ENCODE measurements at places on chromosomes 12 and 14.

DNA sequence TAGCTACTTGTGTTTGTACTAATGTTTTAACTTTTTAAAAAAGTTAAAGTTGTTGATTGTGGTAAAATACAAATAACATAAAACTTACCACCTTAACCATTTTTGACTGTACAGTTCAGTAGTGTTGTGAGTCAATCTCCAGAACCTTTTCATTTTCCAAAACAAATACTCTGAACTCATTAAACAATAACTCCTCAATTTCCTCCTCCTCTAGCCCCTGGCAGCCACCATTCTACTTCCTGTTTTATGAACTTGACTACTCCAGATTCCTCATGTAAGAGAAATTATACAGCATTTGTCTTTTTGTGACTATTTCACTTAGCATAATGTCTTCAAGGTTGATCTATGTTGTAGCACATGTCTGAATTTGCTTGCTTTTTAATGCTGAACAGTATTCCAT, 299.1 kb upstream of the AMIGO2 start:
- DNase-seq, result no peak

- DNase-seq, result no peak
These were observed 76.6 kb upstream of the RAP1B start for GRCh38 chr12:68534108-68534507.

DNA sequence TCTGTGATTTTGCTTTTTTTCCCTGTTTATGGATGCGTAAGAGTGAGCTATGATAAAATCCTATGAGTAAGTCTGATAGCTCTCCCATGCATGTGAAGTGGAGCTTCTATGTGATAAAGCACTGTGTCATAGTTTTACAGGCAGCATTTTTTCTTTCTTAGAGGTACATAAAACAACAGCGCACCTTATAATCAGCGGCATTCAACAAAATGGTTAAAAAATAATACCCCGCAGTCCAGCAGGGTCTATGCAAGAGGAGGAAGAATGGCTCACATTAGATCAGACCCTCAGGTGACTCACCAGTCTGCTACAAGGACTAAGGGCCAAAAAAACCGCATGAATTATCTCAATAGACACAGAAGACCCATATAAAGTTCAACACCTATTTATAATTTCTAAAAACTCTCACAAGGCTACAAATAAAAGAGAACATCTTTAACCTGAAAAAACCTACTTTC, 33.0 kb upstream of the TMEM179 start:
- DNase-seq, result no peak

- DNase-seq, result no peak
These were observed 33.3 kb downstream of the ITPR2 start for GRCh38 chr12:26799741-26800140.

DNA sequence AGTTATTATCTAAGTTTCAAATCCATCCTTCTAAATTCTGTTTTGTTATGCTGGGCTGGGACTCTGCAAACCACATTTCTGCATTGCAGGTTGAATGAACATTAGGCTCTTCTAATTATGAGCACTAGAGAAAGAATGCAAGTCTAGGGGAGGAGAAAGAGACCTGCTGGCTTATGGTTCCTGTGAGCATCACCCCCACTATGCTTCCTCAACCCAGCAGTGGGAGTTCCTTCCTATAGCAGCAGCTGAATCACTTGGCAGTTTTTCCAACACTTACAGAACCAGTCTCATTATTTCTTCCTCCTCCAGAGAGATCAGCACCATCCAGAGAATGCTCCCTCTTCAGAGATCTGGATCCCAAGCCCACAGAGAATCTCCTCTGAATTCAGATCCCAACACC, 297.7 kb upstream of the CLEC14A start:
- DNase-seq, result no peak

DNA sequence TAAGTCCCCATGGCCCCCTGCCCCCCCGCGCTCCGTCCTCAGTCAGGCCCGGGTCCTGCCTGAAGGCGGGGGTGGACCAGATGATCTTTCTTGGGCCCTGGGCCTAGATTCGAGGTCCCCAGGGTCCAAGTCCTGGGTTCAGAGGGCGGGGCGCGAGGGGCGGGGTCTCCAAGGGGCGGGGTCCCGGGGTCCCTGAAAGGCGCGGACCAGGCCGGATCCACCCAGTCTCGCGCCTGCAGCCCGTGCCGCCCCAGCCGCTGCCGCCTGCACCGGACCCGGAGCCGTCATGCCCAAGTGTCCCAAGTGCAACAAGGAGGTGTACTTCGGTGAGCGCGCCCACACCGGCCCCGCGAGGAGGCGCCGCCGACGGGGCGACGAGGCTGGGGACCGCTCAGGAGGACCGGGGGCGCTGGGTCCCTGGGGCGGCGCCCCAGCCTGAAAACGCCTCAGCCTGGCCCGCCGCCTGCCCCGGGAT, 325 bp downstream of the CRIP1 start:
- peak; percentile 75 for DNase-seq

- no peak for DNase-seq
These were observed 630.5 kb upstream of the USP15 start for GRCh38 chr12:61629702-61630101.

- no peak for DNase-seq
These were observed 53.4 kb downstream of the ELK3 start for GRCh38 chr12:96247563-96247962.

DNA sequence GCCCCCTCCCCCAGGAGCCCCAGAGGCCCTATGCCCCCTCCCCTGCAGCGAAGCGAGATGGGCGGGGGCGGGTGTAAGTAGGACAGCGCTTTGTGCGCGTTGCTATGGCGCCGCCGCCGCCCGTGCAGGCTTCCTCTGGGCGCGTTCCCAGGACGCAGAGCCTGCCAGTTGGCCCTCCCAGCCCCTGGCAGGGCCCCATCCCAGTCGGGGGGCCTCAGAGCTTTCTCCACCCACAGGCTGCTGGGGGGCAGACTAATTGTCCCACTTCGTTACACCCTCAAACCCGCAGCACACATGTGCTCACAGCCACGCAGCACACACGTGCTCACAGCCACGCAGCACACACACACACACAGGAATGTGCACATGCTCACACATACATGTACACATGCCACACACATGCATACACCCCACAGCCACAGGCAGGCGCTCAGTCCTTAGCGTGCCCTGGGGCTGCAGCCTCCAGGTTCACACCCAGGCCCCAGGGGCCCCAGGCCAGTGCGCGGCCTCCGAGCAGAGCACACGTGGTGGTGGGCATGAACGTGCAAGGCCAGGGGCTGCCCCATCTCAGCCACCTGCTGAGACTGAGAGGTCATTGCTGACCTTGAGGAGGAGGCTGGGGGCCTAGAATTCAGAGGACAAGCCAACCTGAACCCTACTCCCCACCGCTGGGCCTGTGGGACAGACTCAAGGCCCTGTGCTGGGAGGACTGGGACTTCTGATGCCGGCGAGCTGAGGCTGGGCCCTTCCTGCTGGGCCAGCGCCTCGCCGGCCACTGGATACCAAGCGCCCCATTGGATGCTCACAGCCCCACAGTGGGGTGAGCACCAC, 15.6 kb downstream of the TRMT61A start:
- no peak for DNase-seq

- no peak for DNase-seq
These were observed 63.9 kb upstream of the TMEM260 start for GRCh38 chr14:56515739-56516138.

DNA sequence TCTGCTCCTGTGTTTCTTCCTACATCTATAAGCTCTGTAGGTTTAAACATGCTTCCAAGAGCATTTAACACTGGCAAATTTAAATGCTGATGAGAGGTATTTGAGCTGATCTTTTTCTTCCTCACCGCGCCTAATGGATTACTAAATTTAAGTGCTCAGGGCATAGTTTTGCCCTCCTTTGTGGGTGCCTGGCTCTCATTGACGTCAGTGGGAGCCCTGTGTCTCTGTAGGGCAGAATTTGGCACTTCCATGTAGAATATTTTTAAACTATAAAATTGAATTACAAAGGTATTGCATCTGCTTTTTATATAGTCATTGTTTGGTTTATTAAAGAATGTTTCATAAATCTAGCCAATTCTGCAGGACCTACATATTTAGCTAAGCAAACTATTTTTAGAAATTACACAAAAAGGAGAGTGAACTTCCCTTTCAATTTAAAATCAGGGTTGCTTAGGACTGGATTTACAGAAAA, 444.8 kb downstream of the AEBP2 start:
- no peak for DNase-seq

DNA sequence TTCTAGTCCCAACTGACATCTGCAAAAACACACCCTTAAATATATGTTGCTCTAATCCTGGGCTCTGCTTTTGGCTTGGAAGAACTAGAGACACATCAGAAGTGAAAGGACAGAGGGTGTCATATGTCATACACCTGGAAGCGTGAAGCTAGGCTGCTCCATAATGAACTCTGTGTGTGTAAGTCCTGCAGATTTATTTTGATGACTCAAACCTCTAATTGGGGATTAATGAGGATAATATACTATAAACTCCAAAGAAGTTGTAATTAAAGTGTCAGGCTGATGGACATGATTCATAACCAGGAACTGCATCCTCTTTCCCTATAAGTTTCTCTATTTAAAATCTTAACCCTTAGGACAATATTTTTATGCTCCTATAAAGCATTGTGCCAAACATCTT, 4.4 kb upstream of the KCNK10 start:
- DNase-seq, result no peak

DNA sequence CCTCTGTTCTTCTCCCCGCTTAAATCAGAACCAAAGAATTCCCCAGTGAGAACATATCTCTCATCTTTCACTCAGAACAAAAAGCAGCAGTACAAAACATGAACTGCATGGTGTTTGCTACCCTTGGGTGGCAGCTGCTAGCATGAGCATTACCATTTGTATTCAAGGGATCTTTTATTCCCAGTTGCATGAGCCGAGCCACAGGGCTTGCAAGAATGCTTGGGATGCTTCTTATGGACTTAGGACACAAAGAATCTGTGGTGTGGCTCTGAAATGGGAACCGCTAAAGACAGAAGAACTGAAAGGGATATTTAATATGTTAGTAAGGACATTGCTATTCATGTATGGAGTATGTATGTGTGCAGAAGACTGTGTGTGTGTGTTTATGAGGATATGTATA, 190.6 kb downstream of the TMX1 start:
- DNase-seq, result no peak

GRCh38 chr12:84730561-84731162, 181.9 kb downstream of the SLC6A15 start:
- no peak for DNase-seq

- DNase-seq, result no peak
These were observed 2.3 kb downstream of the ERO1A start for GRCh38 chr14:52693036-52693435.

GRCh38 chr12:113328368-113328889, 6.5 kb downstream of the SLC8B1 start:
- no peak for DNase-seq

Data from activated CD8-positive, alpha-beta memory T cell treated with anti-CD3 and anti-CD28 coated beads for 24 hours (primary cell).